Stimulated activated CD8-positive, alpha-beta memory T cell treated with anti-CD3 and anti-CD28 coated beads, Interleukin-4, amount 100 ng/mL, for 24 hours (primary cell): ENCODE measurements at places on chromosomes 5 and 9.

DNA sequence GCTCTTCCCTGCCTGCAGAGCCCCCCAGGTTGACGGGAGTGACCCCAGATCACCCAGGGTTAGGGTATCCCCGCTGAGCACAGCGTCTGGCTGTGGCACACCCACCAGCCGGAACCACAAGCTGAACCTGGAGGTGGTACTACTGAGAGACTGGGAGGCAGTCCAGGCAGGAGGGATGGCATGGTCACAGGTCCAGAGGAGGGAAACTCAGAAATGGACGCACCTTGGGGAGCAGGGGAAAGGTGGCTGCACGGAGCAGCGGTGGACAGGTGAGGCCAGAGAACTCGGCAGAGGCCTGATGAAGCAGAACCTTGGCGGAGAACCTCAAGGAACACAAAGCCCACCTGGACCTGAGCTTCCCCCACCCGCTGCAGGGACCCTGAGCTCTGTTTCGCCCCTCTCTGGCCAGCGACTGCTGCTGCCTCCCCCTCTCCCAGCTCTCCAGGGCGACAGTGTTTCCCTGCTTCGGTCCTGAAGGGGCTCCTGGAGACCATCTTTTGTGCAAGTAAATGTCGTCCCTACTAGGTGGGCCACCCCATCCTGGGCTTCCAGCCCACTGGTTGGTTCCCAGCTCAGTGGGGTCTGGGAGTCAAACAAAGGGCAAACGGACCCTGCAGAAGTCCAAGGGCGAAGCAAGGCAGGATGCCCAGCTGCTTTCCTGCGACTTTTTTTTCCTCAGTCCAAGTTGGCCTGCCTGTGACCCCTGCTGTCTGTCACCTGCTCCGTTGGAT is 845 bp downstream of the ADGRD2 start:
- DNase-seq = no peak

GRCh38 chr9:8508671-8509290 is 709.2 kb upstream of the DMAC1 start:
- DNase-seq = no peak

GRCh38 chr5:148810823-148811222 is 15.6 kb upstream of the ADRB2 start:
- no peak for DNase-seq

- DNase-seq = no peak
Observed at GRCh38 chr5:113600255-113600905, 86.9 kb downstream of the YTHDC2 start.

DNA sequence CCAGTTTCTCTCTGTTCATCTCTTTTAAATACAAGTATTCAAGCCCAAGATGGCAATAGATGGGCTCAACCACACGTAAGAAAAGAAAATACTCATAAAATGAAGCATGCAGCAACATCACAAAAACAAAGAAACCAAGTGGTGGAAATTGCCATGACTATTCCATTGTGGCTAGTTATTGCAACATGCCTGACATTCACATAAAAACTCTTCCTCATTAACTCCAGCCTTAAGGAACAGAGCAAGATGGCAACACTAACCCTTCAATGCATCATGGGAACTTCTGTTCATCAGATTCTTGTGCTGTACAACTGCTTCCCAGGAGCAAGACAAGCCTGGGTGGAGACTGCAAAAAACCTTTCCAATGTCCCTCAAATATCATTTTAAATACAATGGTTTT is 1.4 kb upstream of the GLIS3 start:
- no peak for DNase-seq
